CD4-positive, alpha-beta T cell treated with Interleukin-2 at 100 ng/mL for 4 hours (primary cell): ENCODE measurements at places on chromosomes 12 and 14.

DNA sequence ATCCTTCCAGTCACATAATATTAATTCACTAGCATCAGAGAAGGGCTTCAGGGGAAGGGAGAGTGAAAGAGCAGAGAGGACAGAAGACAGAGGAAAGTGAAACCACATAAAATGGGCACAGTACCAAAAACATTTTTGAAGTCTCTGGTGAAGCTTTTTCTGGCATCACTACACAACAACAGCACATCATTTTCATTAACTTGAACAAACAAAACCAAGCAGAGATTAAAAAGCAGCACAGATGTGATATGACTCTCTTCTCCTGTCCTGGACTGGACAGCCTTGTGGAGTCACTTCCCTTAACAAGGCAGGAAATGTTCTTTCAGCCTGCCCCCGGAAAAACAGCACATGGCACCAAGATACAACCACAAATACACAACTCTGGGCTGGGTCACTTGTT is 112.0 kb downstream of the TSPAN8 start:
- DNase-seq: no peak

GRCh38 chr14:22887990-22888378 is 5.0 kb downstream of the REM2 start:
- DNase-seq: peak; percentile 10

- DNase-seq: peak; percentile 50
These were observed 16.8 kb upstream of the MYL2 start for GRCh38 chr12:110937104-110937641.

DNA sequence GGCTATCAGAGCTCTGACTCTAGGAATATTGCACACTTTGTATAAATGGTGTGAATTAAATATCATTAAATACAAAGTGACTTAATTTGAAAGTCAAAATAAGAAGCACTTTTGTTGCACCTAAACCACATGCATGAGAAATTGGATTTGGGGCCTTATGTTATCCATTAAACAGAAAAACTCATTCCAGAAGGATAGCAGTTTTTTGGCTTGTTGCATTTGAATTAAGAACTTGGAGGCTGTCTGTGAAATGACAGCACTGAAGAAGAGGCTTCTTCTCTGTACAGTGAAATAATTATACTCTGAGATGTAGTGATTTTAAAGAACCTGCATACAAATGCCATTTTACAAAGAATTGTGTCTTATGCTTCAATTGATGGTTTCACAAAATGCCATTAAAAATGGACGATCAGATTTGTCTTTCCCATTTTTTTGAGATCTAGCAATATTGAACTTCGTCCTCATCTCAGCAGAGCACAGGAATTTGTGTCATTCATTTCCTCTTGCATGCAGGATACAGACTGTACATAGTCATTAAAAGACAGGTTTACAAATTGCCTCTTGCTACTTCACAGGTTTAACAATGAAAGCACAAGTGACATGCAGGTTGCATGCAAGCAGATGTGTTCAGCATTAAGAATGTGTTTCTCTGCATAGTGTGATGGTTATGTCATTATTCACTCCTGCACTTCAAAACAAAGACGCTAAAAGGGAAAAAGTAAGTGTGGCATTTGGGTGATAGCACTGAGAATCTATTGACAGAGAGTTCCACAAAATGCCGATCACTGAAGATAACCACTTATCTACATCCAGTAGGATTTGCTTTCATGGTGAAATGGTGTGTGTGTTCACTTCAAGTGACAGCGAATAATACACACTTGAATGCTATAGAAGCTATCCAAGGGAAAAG is 35.9 kb upstream of the PYGL start:
- no peak for DNase-seq

DNA sequence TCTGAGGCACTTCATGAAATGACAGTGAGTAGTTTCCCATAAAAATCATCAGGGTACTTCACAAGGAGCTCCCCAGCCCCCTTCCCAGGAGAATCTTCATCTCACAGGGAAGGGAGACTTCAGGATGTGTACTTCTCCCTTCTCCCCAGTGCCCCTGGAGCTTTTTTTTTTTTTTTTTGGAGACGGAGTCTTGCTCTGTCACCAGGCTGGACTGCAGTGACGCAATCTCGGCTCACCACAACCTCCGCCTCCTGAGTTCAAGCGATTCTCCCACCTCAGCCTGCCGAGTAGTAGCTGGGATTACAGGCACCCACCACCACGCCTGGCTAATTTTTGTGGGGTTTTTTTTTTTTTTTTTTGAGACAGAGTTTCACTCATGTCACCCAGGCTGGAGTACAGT is 10.4 kb downstream of the ITPK1 start:
- no peak for DNase-seq

DNA sequence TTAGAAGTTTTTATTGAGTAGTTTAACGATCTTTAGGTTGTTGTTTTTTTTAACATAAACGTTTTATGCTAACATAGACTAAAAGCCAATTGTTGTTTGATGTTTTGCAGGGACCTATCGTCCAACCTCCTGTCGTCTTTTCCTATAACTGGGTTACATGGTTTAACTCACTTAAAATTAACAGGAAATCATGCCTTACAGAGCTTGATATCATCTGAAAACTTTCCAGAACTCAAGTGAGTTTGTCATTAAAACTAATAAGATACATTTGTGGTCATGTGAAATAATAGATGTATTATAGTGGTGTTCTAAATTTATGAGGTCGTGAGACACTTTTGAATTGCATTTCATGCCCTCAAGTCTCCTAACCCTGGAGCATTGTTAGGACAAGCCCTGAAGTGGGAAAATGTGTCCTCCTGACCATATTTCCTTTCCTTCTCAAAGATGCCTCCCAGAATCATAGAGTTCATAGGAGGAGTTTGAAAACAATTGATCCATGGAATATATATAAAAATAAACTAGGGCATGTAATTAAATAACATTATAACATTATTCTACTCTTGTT is 84.9 kb downstream of the ZFC3H1 start:
- DNase-seq: no peak

GRCh38 chr14:22848351-22849164 is 12.2 kb downstream of the MMP14 start:
- no peak for DNase-seq

DNA sequence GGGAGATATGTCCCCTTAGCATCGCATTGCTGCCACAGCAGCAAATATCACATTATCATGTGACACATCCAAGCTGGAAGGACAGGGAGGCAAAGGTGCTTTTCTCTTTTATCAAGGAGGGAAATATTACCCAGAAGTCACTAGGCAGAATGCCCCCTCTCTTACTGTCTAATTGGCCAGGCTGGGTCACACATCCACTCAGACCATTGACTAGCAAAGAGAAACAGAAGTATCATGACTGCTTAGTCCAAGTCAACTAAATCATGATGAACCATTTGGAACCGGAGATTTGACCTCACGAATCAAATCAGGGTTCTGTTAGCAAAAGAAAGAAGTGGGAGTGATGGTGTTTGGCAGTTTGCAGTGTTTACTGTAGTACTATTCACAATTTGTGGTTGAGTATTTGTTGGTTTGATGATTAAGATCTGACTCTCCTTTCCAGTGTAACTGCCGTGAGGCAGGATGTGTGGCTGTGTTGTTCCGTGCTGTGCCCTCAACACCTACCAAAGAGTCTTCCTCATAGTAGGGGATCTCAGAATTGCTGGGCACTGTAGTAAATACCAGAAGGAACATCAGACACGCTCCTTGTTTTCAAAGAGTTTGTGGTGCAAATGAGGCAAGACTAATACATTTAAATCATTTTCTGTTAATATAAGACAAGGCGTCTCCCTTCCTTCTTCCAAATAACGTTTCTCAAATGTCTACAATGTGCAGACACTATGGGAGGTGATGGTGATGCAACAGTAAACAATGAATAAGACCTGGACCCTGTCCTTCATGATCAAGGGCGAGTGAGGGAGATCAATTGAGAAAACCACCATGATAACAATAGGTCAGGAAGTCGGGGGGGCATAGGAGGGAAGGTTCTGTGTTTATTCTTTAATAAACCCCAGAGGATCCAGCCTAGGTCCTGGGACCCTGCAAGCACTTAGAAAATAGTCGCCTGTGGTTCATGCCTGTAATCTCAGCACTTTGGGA is 194.4 kb upstream of the CRY1 start:
- DNase-seq: peak; percentile 12

- DNase-seq: no peak
These were observed 96.1 kb downstream of the SCN8A start for GRCh38 chr12:51687177-51687576.

GRCh38 chr14:54894995-54895394 is 7.6 kb downstream of the GCH1 start:
- no peak for DNase-seq

DNA sequence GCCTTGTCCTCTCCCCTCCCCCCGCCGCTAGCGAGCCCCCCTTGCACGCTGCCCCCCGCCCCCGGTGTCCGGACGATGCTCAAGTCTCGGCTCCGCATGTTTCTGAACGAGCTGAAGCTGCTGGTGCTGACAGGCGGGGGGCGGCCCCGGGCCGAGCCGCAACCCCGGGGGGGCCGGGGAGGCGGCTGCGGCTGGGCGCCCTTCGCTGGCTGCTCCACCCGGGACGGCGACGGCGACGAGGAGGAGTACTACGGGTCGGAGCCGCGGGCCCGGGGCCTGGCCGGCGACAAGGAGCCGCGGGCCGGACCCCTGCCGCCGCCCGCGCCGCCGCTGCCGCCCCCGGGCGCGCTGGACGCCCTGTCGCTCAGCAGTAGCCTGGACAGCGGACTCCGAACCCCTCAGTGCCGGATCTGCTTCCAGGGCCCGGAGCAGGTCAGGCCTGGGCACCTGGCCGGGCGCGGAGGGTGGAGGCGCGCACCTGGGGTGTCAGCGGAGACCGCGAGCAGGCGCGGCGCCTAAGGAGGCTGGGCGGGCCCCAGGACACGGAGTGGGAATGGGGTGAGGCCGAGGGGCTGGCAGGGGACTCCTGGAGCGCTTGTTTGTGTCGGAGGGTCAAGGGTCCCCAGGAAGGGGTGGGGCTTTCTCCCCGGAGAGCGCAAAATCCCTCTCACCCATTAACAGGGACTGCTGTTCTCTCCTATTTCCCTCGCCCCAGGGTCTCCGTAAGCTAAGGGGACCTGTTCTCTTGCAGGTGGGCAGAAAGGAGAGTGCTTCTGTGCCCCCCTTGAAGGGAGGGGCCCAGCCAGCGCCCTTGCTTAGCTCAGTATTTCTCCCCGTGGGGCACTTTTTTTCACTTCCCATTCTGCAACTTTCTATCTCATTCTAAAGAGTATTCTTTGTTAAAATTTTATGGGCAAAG is 810 bp downstream of the MARCHF9 start:
- DNase-seq: peak; percentile 37

GRCh38 chr14:67589204-67589770 is 10.8 kb downstream of the PIGH start:
- no peak for DNase-seq

GRCh38 chr14:95431199-95432143 is 85.0 kb downstream of the SYNE3 start:
- DNase-seq: peak; percentile 6

DNA sequence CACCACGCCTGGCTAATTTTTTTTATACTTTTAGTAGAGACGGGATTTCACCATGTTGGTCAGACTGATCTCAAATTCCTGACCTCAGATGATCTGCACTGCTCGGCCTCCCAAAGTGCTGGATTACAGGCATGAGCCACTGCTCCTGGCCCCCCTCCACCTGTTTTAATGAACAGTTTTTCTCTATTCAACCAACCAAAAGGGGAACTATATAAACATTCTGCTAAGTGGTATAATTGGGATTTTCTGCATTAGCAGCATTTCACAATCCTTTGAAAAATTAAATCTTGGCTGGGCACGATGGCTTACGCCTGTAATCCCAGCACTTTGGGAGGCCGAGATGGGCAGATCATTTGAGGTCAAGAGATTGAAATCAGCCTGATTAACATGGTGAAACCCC is 44.8 kb downstream of the KNTC1 start:
- DNase-seq: no peak

DNA sequence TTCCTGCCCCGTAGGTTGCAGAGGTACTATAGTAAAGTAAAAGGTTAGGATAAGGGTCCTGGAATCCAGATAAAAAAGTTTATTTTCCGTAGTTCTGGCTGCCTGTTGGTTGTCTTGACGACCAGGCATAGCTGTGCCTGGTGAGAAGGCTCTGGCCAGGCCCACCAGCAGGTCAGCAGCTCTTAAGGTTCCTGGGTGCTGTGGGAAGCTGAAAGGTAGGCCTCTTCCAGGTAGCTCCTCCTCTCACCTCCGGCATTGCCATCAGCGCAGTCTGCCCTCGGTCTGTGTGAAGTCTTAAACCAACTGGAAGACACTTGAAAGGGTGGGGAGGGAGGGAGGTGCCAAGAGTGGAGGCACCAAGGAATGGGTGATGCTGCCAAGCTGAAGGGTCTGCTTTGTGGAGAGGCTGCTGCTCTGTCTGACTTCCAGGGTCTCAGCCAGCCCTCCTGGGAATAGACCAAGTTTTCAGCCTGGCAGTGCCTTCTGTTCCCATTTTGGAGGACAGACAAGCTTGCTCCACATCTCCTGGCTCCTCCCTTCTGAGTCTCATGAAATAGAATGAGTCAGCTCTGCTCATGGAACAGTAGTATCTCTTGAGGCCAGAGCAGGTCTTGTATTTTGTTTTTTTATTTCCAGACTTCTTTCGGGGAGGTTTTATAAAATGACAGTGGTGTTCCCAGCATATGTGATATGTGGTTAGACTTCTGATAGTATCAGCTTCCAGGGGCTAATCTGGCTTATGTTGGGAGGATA is 5.2 kb upstream of the ACADS start:
- DNase-seq: no peak

DNA sequence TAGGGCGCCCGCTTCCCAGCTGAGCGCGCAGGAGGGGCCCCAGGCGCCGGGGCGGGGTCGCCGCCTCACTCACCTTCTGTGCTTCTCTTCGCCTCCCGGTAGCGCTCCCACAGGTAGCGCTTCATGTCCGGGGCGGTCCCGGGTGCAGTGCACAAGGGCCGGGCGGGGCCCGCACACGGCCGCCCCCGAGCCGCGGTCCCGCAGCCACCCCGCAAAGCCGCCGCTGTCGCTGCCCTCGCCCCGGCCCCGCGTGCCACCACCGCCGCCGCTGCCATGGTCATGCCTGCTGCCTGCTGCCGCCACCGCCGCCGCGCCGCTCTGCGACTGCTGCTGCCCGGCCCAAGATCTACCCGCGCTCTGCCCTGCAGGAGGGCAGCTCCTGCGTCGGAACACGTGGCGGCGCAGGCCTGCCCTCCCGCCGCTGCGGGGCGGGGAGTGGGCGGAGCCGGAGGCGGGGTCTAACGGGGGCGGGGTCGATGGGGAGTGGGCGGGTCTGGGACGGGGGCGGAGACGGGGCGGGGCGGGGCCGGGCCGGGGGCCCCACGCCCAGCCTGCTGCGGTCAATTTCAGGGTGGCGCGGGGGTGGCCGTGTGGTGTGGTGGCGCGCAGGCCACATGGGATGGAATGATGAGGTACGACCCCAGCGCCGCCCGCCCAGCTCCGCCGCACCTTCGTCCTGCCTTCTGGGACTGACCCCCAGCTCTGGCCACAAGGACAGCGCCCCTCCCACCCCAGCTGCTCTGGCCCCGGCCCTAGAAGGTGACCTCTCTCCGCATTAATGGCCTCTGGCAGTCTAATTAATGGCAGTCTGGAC is at the start of gene NT5DC3:
TSS of gene NT5DC3 (minus strand) at position 359 of the 814 bp plus-strand sequence. CDS start at position 281, 78 bp downstream.
- peak; percentile 84 for DNase-seq

- DNase-seq: no peak
These were observed 421.0 kb downstream of the RPL10L start for GRCh38 chr14:46230540-46230939.

GRCh38 chr14:37599507-37600368 is 4.3 kb downstream of the TTC6 start:
- no peak for DNase-seq
